ENCODE measurements at places on chromosomes 5 and 9. TPM values are rescaled to one million over a fixed set of nuclear protein-coding genes. Genes with fewer than 3 reads are reported as not detected.

TEX48 gene
- not detected for total RNA-seq

NACC2 gene
- total RNA-seq: 21.1 TPM

- H3K4me3 ChIP-seq: no peak overlapping the region
- H3K4me1 ChIP-seq: no peaks in the 10 kb centered on the region
- H3K36me3 ChIP-seq: no peaks in the 10 kb centered on the region
- peaks cover 24% of the 10 kb centered on the region for H3K27me3 ChIP-seq
- no peak overlapping the region for H3K27ac ChIP-seq
- no peak for DNase-seq
Observed at GRCh38 chr5:111848476-111848875, 91.5 kb upstream of the NREP start.

XRCC4 gene
- total RNA-seq: 10.2 TPM

- no peaks in the 10 kb centered on the region for H3K4me1 ChIP-seq
- H3K4me3 ChIP-seq: no peak overlapping the region
- H3K36me3 ChIP-seq: no peaks in the 10 kb centered on the region
- no peak for DNase-seq
Observed at GRCh38 chr9:80282766-80283165, 711.0 kb downstream of the TLE4 start.

GRCh38 chr9:121895358-121895757 lies 197.8 kb downstream of the TTLL11 start:
- no peak overlapping the region for H3K4me3 ChIP-seq
- H3K4me1 ChIP-seq: no peaks in the 10 kb centered on the region
- H3K27me3 ChIP-seq: no peaks in the 10 kb centered on the region
- H3K36me3 ChIP-seq: peaks cover 2% of the 10 kb centered on the region

DNA sequence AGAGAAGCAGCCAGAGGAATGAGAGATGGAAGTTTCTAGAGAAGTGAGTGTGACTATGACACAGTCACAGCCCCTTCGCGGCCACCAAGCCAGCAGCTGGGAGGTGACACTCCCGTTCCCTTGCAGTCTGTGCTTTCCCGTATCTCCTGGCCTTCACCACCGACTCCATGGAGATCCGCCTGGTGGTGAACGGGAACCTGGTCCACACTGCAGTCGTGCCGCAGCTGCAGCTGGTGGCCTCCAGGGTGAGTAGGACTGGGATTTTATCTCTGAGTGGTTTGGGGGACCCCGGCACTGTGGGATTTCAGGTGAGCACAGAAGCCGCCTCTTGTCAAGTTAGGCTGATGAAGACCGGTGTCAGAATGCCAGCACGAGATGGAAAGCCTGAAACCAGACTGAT lies 12.1 kb upstream of the SLC2A8 start:
- H3K4me1 ChIP-seq: peaks cover 20% of the 10 kb centered on the region
- peaks cover 29% of the 10 kb centered on the region for H3K27me3 ChIP-seq
- no peak overlapping the region for H3K4me3 ChIP-seq
- no peaks in the 10 kb centered on the region for H3K36me3 ChIP-seq
- H3K27ac ChIP-seq: no peak overlapping the region

Data from natural killer cell treated with Interleukin-12 subunit alpha and Interleukin-12 subunit beta and Interleukin-15 and Interleukin-18, amount 100 ng/mL, for 72 hours (primary cell).